ENCODE measurements at places on chromosomes 1 and 21.

GRCh38 chr1:166597516-166597915 lies 241.8 kb upstream of the POGK start:
- DNase-seq = no peak

- DNase-seq = no peak
Observed at GRCh38 chr1:84859866-84860265, 33.1 kb downstream of the LPAR3 start.

DNA sequence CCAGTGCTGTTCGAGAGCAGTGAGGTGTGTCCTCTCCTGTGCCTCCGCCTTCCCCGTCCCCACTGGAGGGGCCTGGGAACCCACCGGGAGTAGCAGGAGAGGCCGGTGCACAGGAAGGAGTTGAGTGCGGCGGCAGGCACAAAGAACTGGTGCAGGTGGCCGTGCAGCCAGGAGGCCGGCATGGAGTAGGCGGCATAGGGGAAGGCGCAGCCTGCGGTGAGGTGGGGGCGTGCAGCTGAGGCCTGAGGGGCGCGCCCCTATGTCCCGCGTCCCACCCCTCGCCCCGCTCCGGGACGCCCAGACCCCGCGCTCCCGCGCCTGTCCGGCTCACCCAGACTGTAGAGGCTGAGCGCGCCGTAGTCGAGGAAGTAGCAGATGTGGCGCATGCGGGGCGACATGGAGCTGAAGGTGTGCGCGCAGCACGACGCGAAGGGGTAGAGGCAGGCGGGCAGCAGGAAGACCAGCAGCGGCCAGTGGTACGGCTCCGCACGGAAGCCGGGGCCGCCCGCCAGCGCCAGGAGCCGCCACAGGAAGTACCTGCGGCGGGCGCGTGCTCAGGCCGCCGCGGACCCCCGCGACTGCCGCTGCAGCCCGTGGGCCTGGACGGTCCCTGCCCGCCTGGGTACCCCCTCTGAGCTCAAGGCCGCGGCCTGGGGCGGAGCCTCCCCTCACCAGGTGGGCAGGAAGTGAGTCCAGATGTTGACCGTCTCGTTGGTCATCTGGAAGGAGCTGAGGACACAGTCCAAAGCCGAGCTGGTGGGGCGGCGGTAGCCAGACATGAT lies 2.2 kb downstream of the PAQR6 start:
- no peak for DNase-seq

DNA sequence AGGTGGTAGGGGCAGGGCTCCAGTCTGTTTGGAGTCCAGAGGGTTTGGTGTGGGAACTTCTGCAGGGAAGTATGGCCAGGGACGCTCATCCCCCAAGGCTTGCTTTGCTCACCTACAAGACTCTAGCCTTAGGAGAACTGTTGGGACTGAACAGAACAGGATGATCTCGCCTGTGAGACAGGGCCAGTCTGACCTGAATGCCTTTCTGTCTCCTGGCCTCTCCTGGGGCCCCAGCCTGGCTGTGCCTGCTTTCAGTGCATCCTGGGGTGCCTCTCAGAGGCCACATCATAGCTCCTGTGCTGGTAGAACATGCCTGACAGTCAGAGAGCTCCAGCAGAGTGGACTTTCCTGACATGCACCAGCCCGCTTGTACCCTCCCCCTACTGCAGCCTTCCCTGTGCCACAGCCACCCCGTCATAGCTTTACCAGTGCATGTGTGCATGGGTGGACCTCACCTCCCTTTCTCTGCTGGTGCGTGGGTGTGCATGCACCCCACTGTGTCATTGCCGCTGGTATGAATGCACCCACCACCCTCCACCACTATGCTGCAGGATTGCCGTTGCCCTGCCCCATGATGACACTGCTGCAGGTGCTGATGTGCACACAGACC lies 165.8 kb downstream of the GIPC2 start:
- DNase-seq = no peak

DNA sequence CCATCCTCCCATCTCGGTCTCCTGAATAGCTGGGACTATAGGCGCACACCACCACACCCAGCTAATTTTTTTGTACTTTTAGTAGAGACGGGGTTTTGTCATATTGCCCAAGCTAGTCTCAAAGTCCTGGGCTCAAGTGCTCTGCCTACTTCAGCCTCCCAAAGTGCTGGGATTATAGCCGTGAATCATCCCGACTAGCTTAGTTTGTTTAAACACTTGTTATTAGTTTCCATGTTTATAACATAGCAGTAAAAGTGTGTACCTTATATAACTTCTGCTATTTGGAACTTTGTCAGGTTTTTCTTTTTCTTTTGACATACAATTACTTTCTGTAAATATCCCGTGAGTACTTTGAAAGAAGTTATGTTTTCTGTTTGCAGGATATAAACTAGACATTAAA lies 60.6 kb upstream of the C1orf21 start:
- DNase-seq = no peak

GRCh38 chr1:109716121-109716520 lies 4.1 kb downstream of the GSTM5 start:
- DNase-seq = no peak

DNA sequence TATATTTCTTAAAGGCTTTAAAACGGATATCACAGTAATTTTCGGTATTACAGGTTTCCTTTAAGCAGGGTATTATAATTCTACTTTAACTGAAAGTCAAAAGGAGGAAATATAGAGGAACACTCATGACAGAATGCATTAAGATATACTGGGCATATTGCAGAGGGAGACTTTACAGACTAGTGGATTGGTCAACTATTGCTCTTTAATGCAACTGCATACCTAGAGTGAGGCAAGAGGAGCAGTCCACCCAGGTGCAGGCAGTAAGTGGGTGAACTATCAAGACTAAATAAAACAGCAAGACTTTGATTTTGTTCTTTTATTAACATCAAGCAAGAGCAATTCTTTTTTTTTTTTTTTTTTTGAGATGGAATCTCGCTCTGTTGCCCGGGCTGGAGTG lies 10.5 kb downstream of the SCAF4 start:
- no peak for DNase-seq

DNA sequence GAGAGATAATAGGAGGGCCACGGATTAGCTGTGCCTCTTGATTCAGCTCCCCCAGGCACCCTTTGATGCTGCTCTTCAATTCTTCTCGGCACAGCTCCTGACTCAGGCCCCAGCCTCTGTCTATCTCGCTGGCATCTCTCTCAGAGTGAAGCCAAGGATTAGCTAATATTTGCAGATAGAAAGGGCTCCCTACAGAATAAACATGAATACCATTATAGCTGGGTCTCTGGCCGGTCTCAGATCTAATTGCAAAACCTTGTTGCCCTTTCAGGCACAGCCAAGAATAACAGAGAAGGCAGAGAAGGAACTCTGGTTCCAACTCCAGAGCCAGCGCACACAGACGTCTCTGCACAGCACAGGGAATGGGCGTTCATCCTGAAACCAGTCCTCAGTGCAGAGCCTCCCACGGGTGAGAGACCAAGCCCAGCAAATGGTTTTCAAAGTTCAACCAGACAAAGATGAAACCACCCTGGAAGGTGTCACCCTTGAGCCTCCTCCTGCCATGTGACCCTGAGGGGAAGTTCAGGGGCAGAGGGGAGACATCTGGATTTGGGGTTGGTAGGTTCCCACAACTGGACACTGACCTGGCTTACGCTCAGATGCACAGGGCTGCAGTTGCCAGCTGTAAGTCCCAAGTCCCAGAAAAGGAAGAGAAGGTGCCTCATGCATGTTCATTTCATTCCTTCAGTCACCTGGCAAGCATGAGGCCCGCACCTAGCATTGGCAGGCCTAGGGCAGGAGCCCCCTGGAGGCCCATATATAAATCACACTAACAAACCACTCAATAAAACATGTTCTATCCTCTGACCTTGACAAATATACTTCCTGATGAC lies 394.0 kb downstream of the NPHP4 start:
- no peak for DNase-seq

DNA sequence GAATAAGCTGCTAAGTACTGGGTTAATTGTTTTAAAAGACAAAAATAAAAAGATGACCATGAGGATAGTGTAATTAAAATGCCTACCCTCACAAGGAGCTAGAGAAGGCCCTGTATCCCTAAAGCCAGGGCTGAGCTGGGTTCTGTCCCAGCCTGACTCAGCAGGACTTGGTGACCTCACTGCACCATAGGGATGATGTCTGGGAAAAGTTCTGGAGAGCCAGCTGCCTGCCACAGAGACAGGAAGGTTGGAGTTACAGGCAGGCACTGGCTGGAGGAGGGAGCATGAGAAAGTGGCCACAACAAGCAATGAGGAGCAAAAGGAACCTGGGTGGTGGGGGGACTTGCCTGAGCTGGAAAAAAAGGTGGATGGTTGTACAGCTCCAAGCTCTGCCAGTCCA lies 5.7 kb upstream of the TNR start:
- DNase-seq = no peak

- no peak for DNase-seq
Observed at GRCh38 chr1:192238421-192238820, 78.4 kb upstream of the RGS21 start.

DNA sequence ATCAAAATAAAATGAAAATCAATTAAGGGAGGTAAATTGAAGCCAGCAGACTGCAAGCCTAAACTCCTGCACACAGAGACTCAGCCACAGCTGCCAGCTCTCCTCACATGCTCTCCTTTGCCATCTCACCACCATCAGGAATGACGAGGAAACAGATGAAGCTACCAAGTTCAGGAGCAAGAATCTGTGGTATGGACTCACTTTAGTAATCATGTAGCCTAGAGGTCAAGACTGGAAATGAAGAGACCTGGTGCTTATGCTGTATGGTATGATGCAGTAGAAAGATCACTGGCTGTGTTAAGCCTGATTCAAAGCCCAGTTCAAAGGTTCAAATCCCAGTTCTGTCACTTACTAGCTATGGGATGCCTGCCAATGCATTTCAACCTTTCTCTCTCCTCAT lies 78.9 kb upstream of the CAMK1G start:
- no peak for DNase-seq

All from NCI-H1417 treated with DMSO at 0.1 percent for 48 hours (cell line).